Chondrocyte (in vitro differentiated cells): ENCODE measurements at places on chromosomes 12 and 14.

- DNase-seq: no peak
These were observed 13.9 kb downstream of the PPP1R36 start for GRCh38 chr14:64563696-64564095.

GRCh38 chr12:84507956-84508850, 404.4 kb downstream of the SLC6A15 start:
- DNase-seq: no peak

GRCh38 chr12:87930033-87930432, 99.2 kb downstream of the C12orf50 start:
- DNase-seq: no peak

- no peak for DNase-seq
These were observed at the start of gene HOXC13 for GRCh38 chr12:53938326-53939140. TSS of gene HOXC13 (plus strand) at chr12:53938831. CDS start at chr12:53938907, 76 bp downstream.

- no peak for DNase-seq
These were observed 11.5 kb downstream of the GTF2A1 start for GRCh38 chr14:81209167-81209836.

GRCh38 chr12:69648476-69648875, 37.8 kb upstream of the LRRC10 start:
- DNase-seq: no peak

DNA sequence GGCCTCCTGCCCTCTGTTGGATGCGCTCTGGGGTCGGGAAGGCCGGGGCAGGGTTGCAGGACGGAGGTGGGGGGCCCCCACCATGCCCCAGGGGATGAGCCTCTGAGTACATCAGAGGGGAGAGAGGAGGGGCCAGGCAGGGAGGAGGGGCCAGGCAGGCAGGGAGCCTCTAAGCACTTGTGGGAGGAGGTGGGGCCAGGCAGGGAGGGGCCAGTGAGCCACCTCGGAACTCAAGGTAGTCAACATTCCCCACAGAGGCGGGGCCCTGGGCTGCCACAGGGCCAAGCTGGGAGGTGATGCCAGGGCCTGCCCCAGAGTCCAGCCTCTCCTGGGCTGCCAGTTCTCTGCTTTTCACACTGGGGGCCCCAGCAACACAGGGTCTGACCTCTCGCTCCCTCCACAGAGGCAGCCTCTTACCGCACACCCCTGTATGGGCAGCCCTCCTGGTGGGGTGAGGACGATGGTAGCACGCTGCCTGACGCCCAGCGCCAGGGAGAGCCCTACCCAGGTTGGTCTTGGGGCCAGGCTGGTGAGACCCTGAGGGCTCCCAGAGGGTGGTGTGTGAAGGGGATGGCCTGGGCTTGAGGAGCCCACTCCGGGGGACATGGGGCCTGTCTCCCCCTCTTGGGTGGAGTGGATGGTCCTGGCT, 17.4 kb downstream of the CEP170B start:
- DNase-seq: no peak
